ENCODE measurements at places on chromosomes 2 and 18. TPM values are rescaled to one million over a fixed set of nuclear protein-coding genes. Genes with fewer than 3 reads are reported as not detected.

Gene BUB1
- total RNA-seq, result not detected

Gene EMILIN1
- 301 TPM for total RNA-seq

Gene C1QL2
- total RNA-seq, result 11.6 TPM

Gene KCNG2
- not detected for total RNA-seq

Gene SERPINB4
- not detected for total RNA-seq

Gene GBX2
- not detected for total RNA-seq

Gene ERFE
- total RNA-seq, result 3.3 TPM

Gene ARHGAP25
- 8.3 TPM for total RNA-seq

Gene FLACC1
- total RNA-seq, result 0.32 TPM

DNA sequence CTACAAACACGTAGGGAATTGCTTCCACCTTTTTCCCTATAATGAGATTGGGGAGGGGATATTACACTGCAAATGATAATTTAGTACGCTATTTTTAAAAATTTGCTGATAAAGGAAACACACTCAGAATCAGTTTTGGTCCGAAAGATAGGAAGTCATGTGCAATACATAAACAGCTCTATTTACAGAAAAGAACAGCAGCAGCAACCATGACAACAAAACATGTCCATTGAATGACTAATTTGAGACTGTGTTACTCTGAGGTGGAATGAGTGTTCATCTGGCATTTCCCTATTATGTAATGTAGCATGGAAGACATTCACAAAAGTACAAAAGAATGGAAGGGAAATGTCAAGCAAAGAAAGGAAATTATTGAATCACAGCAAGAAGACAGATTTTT lies 337.2 kb downstream of the NBAS start:
- no peaks in the 10 kb centered on the region for H3K4me1 ChIP-seq
- no peaks in the 10 kb centered on the region for H3K27me3 ChIP-seq
- H3K4me3 ChIP-seq, result no peak overlapping the region
- DNase-seq, result no peak
- no peak overlapping the region for H3K27ac ChIP-seq

DNA sequence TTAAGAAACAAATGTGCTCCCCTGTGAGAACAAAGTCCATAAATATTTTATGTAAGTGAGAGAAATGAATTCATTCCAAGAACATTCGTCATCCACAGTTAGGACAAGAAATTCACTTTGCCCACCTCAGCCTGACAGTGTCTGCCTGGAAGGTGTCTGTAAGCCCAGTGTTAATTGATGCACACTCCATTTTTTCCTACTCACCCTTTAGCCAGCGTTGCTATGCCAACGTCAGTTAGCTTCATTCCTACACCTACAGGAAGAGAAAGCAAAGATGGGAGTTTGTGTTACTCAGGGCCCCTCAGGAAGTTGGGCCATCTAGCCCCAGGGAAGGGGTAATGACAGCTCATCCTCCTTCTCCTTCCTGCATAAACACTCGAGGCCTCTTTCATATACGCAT lies 131.0 kb downstream of the ALPK2 start:
- no peak overlapping the region for H3K4me3 ChIP-seq
- H3K27me3 ChIP-seq, result no peaks in the 10 kb centered on the region
- DNase-seq, result no peak
- H3K36me3 ChIP-seq, result no peaks in the 10 kb centered on the region

DNA sequence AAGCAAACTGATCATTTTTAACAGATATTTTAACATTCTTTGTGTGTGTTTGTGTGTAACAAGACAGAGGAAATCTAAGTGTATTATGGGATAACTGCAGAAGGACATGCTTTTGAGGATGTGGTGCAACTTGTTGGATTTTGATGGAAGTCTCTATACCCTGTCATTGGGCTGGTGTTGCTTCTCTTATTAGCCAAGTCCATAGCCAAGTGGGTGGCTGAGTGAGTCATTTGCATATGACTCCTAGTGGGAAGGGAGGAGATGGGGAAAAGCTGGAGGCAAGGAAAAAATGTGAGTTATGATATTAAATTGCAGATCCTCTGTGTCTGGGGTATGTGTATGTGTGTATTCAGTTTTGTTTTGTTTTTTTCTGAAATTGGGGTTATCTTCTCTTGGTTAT lies 879.9 kb downstream of the DCC start:
- no peak for DNase-seq
- no peaks in the 10 kb centered on the region for H3K4me1 ChIP-seq
- H3K27ac ChIP-seq, result no peak overlapping the region
- no peak overlapping the region for H3K4me3 ChIP-seq
- H3K36me3 ChIP-seq, result no peaks in the 10 kb centered on the region

DNA sequence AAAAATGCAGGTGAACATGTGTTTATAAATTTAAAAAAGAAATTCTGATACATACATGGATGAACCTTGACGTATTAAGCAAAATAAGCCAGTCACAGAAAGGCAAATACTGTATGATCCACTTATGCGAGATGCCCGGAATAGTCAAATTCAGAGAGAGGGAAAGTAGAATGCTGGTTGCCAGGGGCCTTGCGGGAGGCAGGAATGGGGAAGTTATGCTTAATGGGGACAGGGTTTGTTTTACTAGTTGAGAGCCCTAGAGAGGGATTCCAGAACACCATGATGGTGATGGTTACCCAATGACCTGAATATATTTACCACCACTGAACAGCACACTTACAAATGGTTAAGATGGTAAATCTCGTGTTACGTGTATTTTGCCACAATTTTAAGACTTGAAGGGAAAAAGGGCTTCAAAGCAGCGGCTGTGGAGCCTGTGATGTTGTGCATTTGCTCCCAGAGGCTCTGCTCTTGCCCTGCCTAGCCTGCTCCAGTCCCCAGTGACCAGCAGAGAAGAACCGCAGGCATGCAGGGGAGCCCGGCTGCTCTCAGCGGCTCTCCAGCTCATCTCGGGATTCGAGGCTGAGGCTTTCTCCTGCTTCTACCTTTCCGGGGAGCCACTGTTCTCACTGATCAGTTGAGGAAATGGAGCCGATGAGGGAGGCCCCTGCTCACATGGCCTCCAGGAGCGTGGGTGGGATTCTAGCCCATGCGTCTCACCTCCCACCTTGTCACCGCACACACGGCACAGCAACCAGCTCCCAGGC lies 51.7 kb upstream of the TFCP2L1 start:
- no peaks in the 10 kb centered on the region for H3K4me1 ChIP-seq
- no peak for DNase-seq
- no peak overlapping the region for H3K4me3 ChIP-seq
- no peak overlapping the region for H3K27ac ChIP-seq

GRCh38 chr18:26482569-26482968 lies 65.8 kb downstream of the KCTD1 start:
- H3K4me1 ChIP-seq, result no peaks in the 10 kb centered on the region
- H3K36me3 ChIP-seq, result no peaks in the 10 kb centered on the region
- no peak overlapping the region for H3K4me3 ChIP-seq
- no peak overlapping the region for H3K27ac ChIP-seq
- H3K27me3 ChIP-seq, result no peaks in the 10 kb centered on the region

DNA sequence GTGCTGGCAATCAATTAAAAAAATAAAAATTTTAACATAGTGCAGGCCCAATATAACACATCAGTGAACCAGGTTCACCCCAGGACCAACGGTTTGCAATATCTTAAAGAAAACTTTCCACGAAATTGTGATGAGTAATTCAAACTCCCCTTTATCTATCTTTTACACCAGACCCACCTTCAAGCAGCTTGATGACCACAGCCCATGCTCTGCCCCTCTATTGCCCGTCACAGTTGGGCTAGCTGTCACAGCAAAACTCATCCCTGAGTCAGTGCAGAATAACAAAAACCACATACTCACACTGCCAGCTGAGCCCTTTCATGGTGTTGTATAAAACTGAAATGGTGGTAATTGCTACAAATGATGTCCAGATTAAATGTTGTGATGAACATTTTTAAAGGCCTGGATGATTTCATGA lies 112.5 kb upstream of the CREB1 start:
- H3K27ac ChIP-seq, result no peak overlapping the region
- H3K4me3 ChIP-seq, result no peak overlapping the region
- no peak for DNase-seq
- no peaks in the 10 kb centered on the region for H3K36me3 ChIP-seq

DNA sequence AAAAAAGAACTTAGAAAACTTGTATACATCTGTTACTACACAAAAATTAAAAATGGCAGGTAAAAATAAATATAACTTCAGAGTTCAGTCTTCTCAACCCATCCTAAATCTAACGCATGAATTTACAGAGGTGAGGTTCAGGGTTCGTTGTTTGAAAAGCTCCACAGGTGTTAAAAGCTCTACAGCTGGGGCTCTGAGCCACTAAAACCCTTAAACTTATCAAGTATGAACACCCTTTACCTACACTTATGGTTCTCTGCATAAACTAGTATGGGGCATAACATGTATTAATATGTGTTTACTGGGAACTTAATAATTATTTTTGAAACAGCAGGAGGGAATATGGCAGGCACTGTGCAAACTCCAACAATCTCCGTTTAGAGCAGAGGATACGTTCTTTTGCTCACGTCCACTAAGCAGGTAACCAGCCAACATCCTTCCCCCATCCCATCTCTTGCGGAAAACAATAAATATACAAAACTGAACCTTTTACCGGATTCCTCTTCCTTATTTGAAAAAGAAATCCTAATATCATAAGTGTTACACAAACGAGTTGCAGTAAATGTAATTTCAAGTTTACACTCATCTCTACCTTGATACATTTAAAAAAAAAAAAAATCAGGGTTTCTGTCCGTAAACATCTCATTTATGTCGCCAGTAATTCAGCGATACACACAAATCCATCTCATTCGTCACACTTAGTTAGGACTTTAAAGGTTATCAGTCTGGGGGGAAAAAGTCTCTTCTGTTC lies 1.3 kb downstream of the PIAS2 start:
- no peaks in the 10 kb centered on the region for H3K36me3 ChIP-seq
- no peak for DNase-seq
- peak overlapping the region; percentile 90 for H3K4me3 ChIP-seq
- H3K27me3 ChIP-seq, result no peaks in the 10 kb centered on the region

DNA sequence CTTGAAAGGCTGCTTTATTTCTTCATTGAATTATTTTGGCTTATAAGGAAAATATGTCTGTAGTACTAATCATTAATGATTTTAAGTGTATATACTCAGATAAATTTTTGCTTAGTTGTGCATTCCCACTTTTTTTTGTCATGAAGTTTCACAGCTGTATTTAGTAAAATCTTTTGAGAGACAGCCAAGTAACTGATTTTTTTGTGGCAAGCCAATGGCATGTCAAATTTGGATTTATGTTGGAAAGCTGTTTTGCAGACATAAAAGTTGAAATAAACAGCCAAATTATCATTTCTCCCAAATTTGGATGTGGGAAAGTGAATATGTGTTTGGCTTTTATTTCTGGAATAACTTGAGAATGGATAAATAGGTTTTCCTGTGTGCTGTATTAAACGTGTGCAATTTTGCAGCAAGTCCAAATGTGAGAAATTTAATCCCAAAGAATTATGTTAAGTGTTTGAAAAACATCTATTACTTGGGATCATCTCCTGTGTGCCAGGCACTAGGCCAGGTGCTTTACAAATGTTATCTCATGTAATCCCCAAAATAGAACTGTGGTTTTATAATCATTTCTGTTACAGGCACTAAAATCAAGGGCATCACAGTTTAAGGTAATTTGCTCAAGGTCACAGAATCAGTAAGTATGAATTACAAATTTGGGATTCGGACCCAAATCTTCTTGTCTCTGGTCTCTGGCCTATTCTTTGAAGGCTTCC lies 160.4 kb downstream of the PTPRM start:
- peaks cover 14% of the 10 kb centered on the region for H3K4me1 ChIP-seq
- H3K4me3 ChIP-seq, result no peak overlapping the region
- DNase-seq, result no peak
- H3K27ac ChIP-seq, result peak overlapping the region; percentile 7

- no peak for DNase-seq
- H3K4me3 ChIP-seq, result no peak within 1 kb of the TSS
- no peaks in the 10 kb centered on the region for H3K4me1 ChIP-seq
- H3K36me3 ChIP-seq, result no peaks in the 10 kb centered on the region
Observed at GRCh38 chr2:42764096-42764495, at the start of gene OXER1. TSS of gene OXER1 (minus strand) at chr2:42764135. CDS start at chr2:42764062, 73 bp downstream.

DNA sequence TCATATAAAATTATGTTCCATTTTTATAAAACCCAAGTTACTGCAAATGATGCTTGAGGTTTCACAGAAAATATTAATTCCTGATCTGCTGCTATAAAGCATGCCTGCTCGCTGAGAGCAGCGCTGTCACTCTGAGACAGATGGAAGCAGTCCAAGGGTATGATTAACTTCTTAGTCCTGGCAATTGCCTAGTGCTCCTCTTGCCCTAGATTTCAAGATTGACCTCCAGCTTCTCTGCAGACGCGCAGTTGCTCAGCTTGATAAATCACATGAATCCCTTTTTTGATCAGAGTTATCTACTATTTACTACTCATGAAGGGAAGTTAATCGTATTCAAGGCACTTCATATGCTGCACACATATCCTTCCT lies 154.6 kb upstream of the REV1 start:
- no peaks in the 10 kb centered on the region for H3K27me3 ChIP-seq
- no peaks in the 10 kb centered on the region for H3K4me1 ChIP-seq
- DNase-seq, result no peak
- H3K36me3 ChIP-seq, result no peaks in the 10 kb centered on the region
- no peak overlapping the region for H3K4me3 ChIP-seq
- no peak overlapping the region for H3K27ac ChIP-seq

DNA sequence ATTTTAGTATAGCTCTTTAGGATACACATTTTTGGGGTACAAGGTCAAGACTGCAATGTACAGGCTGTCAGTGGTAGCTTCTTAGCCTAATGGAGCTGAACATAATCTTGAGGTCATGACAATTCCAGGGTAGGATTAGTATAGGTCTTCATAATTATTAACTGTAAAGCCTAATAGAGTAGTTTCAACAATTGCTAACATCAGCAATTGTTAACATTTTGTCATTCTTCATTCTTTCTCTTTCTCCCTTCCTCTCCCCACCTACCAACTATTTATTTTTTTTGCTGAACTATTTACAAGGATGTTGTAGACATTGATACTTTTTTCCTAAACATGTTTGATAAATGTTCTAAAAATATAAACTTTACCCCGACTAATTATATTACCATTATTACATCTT lies 461.3 kb upstream of the DCC start:
- H3K27ac ChIP-seq, result no peak overlapping the region
- no peak overlapping the region for H3K4me3 ChIP-seq
- H3K36me3 ChIP-seq, result no peaks in the 10 kb centered on the region
- no peaks in the 10 kb centered on the region for H3K27me3 ChIP-seq
- no peaks in the 10 kb centered on the region for H3K4me1 ChIP-seq
- DNase-seq, result no peak

DNA sequence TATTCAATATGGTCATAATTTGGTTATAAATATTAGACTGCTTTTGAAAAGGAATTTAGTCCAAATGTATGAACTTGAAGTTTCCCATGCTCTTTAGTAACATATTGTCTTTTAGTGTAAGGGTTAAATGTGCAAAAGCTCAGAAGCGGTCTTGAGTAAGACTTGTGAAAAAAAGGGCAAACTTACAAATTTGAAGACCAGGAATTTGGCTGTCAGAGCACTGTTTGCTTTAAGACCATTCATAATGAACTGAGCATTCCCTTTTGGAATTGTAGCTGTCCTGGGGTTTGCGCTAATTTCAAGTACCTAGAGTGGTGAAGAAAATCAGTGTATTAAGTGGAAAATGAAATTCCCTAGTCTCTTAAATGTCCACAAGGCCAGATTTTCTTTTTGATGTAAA lies 6.9 kb upstream of the ZEB2 start:
- H3K4me1 ChIP-seq, result peaks cover 23% of the 10 kb centered on the region
- no peaks in the 10 kb centered on the region for H3K27me3 ChIP-seq
- DNase-seq, result no peak

GRCh38 chr2:189109921-189110397 lies 69.6 kb downstream of the COL5A2 start:
- peaks cover 4% of the 10 kb centered on the region for H3K4me1 ChIP-seq
- peaks cover 6% of the 10 kb centered on the region for H3K36me3 ChIP-seq
- no peaks in the 10 kb centered on the region for H3K27me3 ChIP-seq
- no peak overlapping the region for H3K4me3 ChIP-seq
- no peak overlapping the region for H3K27ac ChIP-seq
